ENCODE measurements at places on chromosomes 7 and 10.

DNA sequence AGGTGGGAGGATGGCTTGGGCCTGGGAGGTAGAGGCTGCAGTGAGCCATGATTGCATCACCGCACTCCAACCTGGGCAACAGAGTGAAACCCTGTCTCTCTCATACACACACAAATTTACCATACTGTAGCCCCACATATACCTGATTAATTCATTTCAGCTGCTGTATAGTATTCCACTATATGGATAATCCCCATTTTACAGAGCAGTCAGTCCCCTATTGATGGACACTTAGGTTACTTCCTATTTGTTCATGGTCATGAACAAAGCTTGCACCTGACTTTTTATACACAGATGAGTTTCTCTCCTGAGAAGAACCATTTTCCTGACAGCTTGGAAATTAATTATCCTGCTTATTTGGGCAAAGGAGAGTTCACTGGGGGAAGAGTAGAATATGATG is 59.2 kb downstream of the EMX2 start:
- DNase-seq: no peak

DNA sequence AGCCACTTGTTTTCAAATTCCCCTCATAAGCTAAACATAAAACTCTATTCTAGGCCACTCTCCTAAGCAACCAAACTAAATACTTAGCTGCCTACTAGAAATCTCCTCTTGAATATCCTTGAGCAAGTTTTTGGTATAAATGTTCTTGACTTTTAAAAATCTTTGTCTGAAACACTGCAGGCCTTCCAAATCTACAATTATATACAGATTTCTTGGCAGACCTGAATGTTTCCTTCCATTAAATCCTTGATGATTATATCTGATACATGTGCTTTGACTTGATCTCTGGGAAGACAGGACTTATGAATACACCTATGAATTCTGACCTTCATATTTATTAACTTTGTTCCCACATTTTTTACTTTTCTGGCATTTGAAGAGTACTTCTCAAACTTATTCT is 314.5 kb downstream of the CACNA2D1 start:
- no peak for DNase-seq

- no peak for DNase-seq
Measured at GRCh38 chr7:117217106-117218035, 105.5 kb downstream of the WNT2 start.

GRCh38 chr10:100007231-100008141 is 2.3 kb downstream of the DNMBP start:
- DNase-seq: no peak

- no peak for DNase-seq
Measured at GRCh38 chr10:100289641-100290040, 3.2 kb upstream of the BLOC1S2 start.

GRCh38 chr7:49099587-49100326 is 175.4 kb downstream of the CDC14C start:
- DNase-seq: no peak

DNA sequence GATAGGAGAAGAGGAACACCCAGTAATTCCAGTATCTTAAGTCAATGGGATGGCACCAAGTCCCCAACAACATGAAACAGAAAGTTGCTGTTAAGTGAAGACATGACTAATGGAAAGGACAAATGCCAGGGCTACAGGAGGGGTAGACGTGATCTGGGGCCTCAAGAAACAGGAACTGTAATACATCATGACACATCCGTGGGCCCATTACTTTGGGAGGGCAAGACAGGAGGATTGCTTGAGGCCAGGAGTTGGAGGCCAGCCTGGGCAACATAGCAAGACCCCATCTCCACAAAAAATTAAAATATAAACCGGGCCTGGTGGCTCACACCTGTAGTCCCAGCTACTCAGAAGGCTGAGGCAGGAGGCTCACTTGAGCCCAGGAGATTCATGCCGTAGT is 408.6 kb upstream of the PRKCQ start:
- DNase-seq: no peak

- DNase-seq: no peak
Measured at GRCh38 chr7:43729924-43730248, 563 bp upstream of the COA1 start.

DNA sequence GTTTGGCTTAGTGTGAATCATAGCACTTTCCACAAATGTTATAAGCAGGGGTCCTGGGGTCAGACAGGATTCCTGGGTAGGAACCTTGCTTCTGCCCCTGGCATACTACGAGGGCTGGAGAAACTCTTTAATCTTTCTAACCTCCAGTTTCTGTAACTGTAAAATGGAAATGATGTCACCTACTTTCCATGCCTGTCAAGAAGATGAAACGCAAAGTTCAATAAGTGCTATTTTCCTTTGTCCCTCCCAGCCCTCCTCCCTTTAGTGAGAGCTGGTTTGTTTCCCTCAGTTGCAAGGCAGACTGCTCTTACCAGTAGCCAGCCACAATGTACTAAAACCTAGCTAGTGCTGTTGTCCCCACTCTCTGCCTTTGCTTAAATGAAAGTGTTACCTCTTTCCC is 117.1 kb upstream of the HPS1 start:
- DNase-seq: no peak

- no peak for DNase-seq
Measured at GRCh38 chr10:30459283-30459682, 25.3 kb downstream of the MAP3K8 start.

DNA sequence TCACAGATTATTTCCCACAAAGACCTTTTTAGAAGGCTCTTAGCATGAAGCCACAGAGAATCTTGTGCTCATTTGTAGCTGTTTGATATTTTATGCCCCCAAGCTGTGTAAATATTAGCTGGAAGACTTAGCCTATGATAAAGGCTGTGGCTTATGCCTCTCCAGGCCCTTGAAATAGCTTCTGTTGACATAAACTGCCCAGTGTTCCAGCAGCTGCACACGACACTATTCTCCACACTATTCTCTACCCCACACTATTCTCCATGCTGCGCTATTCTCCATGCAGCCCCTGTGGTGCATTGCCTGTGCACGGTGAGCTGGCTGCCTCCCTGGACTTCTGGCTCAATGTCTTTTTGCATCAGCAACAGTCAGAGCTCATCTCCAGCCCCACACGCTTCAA is 13.1 kb downstream of the DDC start:
- no peak for DNase-seq

GRCh38 chr10:13276749-13277365 is 23.0 kb downstream of the PHYH start:
- no peak for DNase-seq

GRCh38 chr7:19853261-19853832 is 79.9 kb upstream of the TMEM196 start:
- no peak for DNase-seq

- DNase-seq: no peak
Measured at GRCh38 chr7:1956141-1956540, 276.6 kb downstream of the MAD1L1 start.

GRCh38 chr10:104040382-104040781 is 45.3 kb downstream of the COL17A1 start:
- DNase-seq: no peak

DNA sequence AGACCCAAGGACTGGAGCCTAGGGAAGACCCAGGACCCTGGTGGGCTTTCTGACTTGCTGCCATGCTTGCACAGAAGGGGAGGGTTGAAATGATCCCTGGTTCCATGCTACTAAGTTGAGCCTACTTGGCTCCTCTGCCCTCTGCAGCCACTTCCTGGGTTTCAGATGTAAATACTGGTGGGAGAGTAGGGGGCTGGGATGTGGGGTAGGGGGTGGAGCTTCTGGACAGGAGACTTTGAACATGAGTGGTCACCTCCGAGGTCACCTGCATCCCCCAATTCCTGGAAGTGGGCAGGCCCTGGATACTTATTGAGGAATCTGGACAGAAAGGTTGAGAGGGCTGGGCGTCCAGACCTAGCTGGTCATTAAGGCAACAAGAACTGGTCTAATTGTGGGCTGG is 2.9 kb upstream of the ZMIZ1 start:
- no peak for DNase-seq

DNA sequence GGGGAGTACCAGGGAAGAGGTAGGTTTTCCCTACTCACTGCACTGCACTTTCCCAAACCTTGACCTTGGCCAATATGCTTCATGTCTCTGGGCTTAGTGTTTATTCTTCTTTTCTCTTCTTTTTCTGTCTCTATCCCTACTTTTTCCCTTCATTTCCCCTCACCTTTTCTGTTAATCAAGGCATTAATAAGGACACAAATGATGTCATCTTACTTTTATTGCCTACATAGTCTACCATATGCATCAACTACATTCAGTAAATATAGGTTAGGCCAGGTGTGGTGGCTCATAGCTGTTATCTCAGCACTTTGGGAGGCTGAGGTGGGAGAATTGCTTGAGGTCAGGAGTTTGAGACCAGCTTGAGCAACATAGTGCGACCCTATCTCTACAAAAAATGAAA is 13.0 kb upstream of the ZNF503 start:
- DNase-seq: no peak

GRCh38 chr7:82164813-82165212 is 278.8 kb downstream of the CACNA2D1 start:
- DNase-seq: no peak

GRCh38 chr7:121187676-121188075 is 141.1 kb upstream of the WNT16 start:
- no peak for DNase-seq

All from stimulated activated CD4-positive, alpha-beta T cell treated with anti-CD3 and anti-CD28 coated beads, Interleukin-4, amount 100 ng/mL, for 1 hour (primary cell).